ENCODE measurements at places on chromosomes 16 and 17.

- DNase-seq: peak; percentile 85
These were observed 561 bp downstream of the ZNF423 start for GRCh38 chr16:49855280-49855821.

DNA sequence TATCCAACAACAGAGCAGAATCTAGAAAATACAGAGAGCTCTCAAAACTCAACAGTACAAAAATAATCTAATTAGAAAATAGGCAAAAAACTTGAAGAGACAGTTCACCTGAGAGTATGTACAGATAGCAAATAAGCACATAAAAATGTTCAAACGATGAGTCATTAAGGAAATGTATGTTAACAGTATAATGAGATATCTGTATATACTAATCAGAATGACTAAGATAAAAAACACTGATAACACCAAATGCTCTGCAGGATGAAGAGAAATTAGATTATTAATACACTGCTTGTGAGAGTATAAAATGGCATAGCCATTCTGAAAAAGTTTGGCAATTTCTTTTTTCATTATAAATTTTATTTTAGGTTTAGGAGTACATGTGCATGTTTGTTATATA, 1307.6 kb upstream of the GOT2 start:
- no peak for DNase-seq

DNA sequence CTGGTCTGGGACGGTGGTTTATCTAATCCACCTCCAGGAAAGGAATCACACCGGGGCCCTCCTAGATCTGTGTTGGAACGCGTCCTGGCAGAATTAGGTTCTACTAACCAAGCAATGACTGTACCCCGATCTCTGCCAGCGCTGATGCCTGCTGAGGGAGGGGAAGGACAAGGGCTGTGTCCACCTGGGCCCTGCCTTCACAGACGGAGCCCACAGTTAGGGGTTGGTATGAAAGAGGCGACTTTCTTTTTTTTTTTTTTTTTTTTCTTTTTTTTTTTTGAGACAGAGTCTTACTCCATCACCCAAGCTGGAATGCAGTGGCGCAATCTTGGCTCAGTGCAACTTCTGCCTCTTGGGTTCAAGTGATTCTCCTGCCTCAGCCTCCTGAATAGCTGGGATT, 9.9 kb upstream of the KRT19 start:
- DNase-seq: no peak

GRCh38 chr17:80596760-80597608, 52.3 kb downstream of the RPTOR start:
- no peak for DNase-seq

DNA sequence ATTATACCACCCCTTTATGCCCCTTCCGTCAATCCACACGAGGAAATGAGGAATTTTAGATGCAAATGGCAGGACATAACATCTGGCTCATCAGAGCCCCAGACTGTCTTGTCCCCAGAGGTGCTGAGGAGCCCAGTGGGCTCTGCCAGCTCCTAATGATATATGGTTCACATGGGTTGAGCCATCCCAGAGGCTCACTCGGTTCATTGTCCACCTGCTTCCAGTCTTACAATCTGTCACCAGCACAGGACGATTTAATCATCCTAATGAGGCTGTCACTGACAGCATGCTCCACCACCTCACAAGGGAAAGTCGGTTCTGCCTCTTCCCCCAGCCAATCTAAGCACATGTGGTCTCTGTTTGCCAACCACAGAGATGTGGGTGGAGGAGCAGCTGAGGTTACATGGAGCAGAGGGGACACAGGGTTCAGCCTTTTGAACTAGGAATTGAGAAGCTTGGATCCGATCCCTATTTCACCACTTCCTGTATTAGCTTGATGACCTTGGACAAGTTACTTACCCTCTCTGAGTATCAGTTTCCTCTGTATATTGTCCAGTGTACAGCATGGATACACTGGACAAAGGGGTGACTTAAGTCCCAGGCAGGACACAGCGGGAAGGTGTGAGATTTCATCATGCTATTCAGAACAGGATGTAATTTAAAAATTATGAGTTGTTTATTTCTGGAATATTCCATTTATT, 27.0 kb upstream of the DHX8 start:
- DNase-seq: no peak

- no peak for DNase-seq
These were observed 87.6 kb downstream of the MYH11 start for GRCh38 chr16:15769239-15769638.

DNA sequence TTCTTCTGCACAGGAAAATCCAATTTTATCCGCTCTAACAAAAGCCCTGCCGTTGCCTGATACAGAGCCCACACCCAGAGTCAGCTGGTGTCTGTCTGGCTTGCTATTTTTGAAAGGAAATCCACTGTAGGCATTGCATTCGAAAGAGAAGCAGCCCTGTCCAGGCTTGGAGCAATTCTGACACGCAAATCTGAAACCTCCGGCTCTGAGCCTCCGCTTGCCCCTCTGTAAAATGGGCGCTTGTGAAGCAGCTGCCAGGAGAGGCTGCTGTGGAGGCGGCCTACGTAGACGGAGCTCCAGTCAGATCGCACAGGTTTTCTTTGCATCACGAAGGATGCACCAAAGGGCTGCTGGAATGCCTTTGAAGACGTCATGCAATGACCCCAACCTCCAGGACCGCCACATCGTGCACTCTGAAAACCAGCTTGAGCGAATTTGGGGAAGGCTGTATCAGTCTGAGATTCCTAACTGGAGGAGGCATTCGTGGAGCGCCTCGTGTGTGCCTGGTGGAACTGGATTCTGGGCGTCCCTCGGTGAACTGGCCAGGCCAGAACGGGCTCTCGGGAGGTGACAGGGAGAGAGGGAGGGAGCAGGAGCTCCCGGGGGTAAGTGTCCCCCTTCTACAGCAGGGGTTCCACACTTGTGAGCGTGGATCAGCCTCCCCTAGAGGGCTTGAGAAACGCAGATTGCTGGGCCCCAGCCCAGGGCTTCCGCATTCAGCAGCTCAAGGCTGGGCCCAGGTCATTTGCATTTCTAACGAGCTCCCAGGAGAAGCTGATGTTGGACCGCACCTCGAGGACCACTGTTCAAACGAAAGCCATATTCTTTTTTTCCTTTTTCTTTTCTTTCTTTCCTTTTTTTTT, 215.5 kb downstream of the MRTFB start:
- DNase-seq: no peak

- no peak for DNase-seq
These were observed 1729.1 kb downstream of the TP53TG3F start for GRCh38 chr16:35188288-35189155.

- no peak for DNase-seq
These were observed 8.5 kb downstream of the KIF19 start for GRCh38 chr17:74334393-74335039.

DNA sequence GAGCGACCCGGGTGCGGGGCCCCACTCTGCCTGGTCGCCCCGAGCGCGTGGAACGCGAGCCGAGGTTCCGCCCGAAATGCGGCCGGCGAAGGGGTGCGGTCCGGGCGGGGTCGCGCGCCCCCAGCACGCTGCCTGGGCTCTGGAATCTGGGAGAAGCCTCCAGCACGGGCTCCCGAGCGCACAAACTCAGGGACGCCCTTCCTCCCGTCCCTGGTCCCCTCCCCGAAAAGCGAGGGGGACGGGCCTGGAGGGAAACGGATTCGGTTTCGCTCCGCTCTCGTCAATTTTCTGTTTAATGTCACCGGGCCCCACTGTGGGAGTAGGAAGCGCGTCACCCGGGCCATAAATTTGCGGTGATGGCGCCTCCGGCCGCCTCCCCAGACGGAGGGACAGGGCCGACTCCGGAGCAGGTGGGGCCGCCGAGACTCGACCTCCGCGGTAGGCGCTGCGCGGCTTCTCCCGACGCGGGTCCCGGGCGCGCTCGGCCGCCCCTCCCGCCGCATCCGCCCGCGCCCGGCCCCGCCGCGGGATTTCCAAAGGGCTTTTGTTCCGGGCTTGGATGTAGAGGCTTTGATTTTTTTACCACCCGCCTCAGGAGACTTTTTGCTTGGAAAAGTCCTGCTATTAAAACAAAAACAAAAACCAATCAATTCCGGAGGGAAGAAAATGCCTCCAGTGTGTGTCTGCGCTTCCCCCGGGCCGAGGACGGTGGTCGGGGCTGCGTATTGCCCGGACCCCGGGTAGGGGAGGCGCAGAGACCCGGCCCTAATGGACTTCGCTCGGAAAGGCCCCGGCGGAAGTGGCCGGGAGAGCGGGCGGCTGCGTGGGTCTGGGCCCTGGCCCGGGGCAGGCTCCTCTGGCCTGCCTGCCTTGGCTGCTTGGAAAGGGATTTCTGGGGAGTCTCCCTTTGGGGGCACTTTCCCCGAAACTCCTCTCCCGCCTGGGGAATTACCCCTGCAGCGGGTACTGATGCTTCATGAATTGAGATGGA, 7.9 kb upstream of the BAHCC1 start:
- no peak for DNase-seq

- peak; percentile 37 for DNase-seq
These were observed 13.6 kb upstream of the DNASE1 start for GRCh38 chr16:3640632-3641501.

DNA sequence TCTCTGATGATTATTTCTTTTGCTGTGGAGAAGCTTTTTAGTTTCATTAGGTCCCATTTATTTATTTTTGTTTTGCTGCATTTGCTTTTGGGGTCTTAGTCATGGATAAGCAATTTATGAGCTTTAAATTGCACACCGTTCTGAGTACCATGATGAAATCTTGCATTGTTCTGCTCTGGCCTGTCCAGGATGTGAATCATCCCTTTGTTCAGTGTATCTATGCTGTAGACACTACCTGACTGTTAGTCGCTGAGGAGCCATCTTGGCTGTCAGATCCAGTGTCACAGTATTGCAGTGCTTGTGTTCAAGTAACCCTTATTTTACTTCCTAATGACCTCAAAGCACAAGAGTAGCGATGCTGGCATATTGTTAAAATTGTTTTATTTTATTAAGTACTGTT, 218.0 kb upstream of the CNTNAP4 start:
- DNase-seq: no peak
